ENCODE measurements at places on chromosomes 4 and X.
A peak's percentile ranks its signal among the peaks of the same experiment; 100 is the strongest.

DNA sequence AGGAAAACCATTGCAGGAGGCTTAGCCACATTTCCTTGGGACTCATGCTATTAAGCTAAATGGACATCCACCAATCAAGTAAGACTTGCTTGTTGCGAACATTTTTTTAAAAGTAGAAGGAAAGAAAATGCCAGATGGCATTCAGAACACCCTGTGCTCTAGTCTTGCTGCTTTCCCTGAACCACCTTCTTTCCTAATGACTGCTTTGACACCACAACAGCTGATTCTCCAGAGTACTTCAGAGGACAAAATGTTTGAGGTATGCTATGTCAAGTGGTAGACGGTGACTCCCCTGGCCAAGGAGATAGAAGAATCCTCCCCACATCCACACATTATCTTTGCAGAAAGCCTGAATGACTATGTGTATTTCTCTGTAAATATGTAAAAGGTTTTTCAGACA lies 65.4 kb downstream of the ANK2 start:
- no peak for DNase-seq

DNA sequence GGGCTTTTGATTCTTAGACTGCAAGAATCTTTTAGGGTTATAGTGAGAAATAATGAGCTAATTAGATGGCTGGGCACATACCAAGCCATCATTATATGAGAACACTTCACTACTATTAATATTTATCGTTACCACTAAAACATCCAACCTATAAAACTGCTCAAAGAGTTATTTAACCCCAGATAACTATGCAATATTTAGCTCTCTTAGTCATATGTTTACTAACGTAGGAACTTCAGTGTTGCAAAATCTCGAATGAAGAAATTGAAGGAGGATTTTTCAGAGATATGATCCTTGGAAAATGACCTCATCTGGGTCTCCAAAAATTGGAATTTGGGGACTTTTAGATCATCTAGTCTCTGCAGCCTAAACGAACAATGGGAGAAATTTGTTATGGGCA lies 265.0 kb upstream of the RPS6KA3 start:
- no peak for DNase-seq

- no peak for DNase-seq
Observed at GRCh38 chr4:33959519-33959918, 2284.8 kb downstream of the ARAP2 start.

GRCh38 chrX:124300405-124300804 lies 32.1 kb upstream of the TEX13D start:
- no peak for DNase-seq

- DNase-seq, result no peak
Observed at GRCh38 chr4:162837241-162837640, 329.4 kb downstream of the NAF1 start.

- no peak for DNase-seq
Observed at GRCh38 chrX:68920561-68920960, 91.7 kb downstream of the EFNB1 start.

GRCh38 chr4:73709451-73710033 lies 30.8 kb upstream of the CXCL8 start:
- DNase-seq, result no peak

DNA sequence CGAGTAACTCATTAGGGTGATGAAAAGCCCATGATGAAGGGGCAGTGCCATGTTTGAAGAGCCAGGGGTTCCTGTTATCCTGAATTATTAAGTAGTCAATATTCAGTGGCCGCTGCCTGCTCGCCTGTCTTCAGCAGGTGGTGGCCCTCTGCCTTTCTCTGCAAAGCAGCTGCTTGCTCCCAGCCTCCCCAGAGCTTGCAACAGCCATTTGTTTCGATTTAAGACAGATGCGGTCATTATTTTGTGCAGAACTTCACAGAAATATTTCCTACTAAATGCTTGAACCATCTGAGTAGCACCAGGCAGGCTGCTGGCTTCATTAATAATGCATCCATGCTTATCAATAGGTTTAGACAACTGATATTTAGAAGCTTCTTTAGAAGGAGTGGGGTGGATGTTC lies 104.3 kb upstream of the TTC29 start:
- no peak for DNase-seq

DNA sequence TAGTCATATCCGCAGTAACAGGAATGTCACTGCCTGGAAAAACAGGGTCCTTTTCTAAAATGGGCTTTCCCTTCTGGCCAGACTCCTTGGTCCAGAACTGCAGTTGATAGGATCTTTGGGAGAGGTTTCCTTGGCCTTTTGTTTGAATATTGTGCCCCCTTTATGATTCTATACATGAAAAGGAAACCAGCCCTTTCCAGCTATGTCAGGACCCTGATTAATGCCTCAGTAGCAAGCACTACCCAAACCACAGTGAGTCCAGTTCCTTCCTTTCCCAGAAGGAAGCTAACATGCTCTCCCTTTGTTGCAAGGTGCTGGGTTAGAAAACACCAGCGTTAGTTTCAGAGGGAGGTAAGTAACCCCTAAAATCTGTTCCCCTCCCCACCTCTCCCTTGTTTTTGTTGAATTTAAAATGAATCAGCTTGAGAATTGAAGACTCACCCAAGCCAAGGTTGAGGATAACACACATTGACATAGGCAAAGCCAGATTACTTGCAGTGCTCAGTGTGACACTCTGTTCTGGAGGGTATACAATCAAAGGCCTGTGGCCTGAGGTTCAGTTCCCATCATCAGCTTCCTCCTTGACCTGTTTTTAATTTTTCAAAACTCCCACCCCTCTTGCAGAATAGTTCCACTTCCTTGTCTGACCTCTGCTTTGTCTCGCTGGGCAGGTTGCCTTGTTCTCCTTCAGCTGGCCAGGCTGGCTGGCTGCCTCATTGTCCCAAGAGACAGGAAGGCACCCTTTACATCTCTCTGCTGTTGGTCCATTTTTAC lies 87.6 kb upstream of the PLAC1 start:
- no peak for DNase-seq

DNA sequence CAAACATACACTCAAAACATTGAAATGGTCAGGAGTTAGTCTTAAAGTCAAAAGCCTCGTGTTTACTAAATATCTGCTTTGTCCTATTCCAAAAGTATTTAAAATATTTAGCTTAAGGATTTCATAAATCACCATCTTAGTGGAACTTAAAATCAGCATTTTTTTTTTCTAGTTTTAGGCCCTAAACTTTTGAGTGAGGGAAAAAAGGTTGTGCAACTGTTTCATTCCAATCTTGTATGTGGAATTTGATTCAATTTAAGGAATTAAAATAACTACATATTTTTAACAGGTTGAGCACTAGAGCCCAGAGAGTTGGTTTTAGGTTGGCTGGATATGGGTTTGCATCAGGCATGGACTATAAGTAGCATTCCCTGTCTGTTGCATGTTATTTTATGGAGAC lies 35.7 kb upstream of the ANK2 start:
- no peak for DNase-seq

DNA sequence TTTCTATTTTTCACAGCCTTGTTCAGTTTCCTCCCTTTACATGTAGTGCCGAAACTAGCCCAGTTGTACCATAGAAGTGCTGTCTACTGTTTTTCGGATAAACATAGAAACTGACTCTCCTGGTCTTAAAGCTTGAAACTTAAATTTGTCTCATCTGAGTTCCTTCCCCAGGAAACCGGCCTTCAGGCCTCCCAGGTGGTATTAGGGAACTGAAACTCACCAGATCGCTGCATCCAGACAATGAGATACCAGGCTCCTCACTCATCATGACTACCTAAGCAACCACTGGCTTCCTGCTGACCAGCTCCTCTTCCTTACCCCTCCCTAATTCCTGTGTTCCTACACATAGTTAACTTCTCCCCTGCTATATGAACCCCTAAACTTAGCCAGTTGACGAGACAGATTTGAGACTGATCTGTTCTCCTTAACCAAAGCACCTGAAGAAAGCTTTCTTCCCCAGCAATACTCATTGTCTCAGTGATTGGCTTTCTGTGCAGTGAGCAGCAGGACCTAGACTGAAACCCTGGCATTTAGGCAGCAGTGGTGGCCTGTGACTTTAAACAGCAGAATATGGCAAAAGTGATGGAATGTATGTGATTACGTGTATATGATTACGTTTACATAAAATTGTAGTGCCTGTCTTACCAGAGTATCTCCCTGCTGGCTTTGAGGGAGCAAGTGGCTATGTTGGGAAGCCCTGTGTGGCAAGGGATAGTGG lies 959.1 kb upstream of the LCORL start:
- DNase-seq, result no peak

DNA sequence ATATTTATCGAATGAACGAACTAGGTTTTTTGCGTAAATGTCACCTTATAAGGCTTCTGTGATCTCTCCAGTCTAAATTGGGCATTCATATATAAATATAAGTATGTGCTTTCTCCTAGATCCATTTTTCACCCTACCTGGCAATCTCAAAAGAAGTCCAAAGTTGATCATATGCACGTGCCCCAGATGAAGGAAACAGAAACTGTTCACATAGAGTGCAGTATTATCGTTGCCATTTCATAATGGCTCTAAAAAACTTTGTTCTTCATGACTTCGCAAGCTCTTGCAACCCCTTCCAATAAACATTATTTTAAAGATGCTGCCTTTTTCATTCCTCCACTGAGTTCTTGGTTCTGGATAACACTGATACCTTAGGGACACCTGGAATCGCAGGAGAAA lies 708 bp downstream of the INTS12 start:
- no peak for DNase-seq

GRCh38 chrX:123206176-123206575 lies 22.1 kb downstream of the GRIA3 start:
- no peak for DNase-seq

DNA sequence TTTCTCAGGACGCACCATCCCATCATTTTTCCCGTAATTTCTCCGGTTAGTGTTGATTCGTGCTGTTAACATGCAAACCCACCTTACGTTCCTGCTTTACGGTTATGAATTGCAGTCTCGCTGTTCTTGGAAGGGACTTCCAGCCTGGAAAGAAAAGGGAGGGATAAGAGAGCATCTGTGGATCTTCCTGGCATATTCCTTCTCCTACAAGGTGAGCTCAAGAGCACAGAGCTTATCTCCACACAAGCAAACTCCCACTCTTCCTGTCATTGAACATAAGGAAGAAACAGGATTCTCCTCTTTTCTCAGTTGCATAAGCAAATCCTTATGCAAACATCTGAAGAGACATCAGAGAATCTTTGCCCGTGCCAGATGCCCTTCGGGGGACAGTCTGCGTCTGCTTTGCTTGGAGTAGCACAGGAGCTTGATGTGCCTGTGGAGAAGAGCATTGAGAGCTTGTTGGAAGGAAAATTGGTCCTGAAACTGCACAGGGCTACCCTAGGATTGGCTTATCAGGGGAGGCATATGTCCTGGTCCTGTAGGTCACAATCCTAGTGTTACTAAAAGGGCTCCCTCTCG lies 127.0 kb downstream of the ASMT start:
- no peak for DNase-seq

DNA sequence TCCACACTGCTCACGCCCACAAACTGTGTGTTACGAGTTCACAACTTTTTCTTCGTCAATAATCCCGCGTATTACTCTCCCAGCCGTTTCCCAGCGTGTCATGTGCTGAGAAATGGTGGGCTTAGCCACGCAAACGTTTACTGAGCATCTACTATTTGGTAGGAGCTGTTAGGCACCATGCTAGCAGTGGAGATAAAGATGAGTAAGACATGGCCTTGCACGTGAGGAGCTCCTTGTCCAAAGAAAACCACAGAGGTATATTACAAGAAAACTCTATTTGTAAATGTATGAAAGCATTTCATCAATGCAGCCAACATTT lies 821 bp upstream of the TMEM128 start:
- no peak for DNase-seq

GRCh38 chr4:13527981-13528820 lies 16.1 kb downstream of the NKX3-2 start:
- no peak for DNase-seq

DNA sequence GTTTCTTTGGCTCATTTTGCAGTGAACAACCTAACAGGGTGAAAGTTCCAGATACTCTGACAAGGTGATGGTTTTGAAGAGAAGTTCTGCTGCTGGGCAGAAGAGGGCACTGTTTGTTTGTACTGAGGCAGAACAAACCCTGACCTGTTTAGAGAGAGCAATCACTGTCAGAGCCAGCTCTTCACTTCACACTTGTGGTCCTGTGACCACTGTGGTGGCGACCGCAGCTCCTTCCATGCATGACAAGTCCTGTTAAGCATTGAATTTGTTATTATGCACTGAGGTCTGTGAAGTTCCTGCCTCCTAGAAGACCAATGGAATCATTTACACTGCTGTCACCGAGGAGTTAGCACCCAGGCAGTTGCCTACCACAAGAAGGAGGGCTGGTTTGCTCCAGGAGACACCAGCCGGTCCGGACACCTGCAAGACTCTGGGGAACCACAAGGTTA lies 86.6 kb downstream of the ZNF330 start:
- no peak for DNase-seq

DNA sequence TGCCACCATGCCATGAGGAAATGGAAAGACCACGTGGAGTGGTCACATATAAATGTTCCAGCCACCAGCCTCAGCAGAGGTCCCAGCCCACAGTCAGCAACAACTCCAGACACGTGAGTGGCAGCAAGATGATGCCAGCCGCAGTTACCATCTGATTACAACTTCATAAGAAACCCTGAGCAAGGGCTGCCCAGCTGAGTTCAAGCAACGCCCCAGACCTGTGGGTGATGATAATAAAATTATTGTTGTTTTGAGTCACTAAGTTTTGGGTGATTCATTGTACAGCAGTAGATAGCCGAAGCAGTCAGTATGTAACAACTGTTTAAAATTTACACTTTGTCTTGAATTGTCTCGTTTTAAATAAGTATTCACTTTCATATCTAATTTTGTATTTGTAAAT lies 5.8 kb upstream of the CCNG2 start:
- DNase-seq, result no peak

GRCh38 chrX:139202742-139203420 lies 327.7 kb upstream of the F9 start:
- DNase-seq, result no peak

GRCh38 chr4:4315461-4316149 lies 25.6 kb downstream of the ZBTB49 start:
- DNase-seq, result no peak

GRCh38 chrX:24577091-24577490 lies 70.1 kb downstream of the PCYT1B start:
- DNase-seq, result no peak

- no peak for DNase-seq
Observed at GRCh38 chr4:124907881-124908280, 195.3 kb upstream of the ANKRD50 start.

- no peak for DNase-seq
Observed at GRCh38 chrX:72477781-72478181, 94.9 kb downstream of the HDAC8 start.

- DNase-seq, result peak; percentile 35
Observed at GRCh38 chr4:21451032-21451431, 497.5 kb downstream of the KCNIP4 start.

GRCh38 chr4:39543034-39543433 lies 15.8 kb upstream of the UGDH start:
- DNase-seq, result no peak

GRCh38 chr4:145904413-145905177 lies 34.0 kb downstream of the ZNF827 start:
- no peak for DNase-seq

DNA sequence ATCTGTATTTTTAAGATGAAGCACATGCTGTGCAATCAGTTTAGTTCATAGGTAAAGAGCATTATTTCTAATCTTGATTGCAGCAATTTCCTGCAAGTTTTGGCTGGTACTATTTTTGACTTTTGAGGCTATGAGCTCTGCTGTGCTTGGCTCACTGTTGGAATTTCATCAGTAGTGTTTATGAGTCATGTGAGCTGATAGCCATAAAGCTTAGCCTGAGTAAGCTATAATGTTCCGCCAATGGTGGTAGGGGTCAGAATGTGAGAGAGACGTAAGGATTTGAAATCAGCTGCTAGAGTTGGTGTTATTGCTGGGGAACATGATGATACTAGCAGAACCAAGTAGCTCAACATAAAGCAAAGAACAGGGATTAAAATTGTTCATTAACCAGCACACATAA lies 590.9 kb upstream of the GNPDA2 start:
- no peak for DNase-seq

GRCh38 chrX:72308566-72309296 lies 3.0 kb upstream of the CITED1 start:
- DNase-seq, result peak; percentile 5
